ENCODE measurements at places on chromosomes 7 and 10. TPM values are rescaled to one million over a fixed set of nuclear protein-coding genes. Genes with fewer than 3 reads are reported as not detected.

GRCh38 chr10:68792115-68792514 lies 35.2 kb upstream of the STOX1 start:
- DNase-seq: peak; percentile 19

DNA sequence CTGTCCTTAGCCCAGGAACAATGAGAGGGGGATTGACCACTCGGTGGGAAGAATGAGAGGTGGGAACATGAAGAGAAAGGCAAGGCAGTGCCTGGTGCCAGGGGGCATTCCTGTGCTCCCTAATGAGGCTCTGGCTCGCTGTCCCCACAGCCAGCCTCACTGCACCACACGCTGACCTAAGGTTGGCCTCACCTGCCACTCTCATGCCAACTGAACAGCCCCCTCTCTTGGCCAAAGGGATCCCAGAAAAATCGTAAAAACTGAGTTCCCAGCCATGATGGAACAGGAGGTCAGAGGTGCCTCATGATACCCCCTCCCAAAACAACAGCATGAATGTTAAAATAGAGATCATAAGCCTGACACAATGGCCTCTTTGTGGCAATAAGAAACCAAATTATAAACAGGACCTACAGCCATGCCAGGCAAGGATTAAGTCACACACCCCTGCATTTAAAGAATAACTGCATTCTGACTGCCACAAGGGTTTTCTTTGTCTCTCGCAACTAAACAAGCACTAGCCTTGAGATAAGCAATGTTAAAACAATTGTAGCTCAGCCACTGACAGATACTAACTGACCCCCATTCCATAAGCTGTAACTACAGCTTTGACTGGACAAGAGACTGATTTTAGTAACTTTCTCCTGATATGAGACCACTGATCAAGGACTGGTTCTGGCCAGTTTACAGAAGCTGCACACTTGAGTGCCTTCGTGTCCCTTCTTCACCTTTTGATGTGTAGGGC lies 149.2 kb downstream of the SH2D4B start:
- no peak for DNase-seq

GRCh38 chr7:1637155-1637554 lies 32.9 kb upstream of the ELFN1 start:
- DNase-seq: no peak

CFAP46 gene
- total RNA-seq: 0.20 TPM

DNA sequence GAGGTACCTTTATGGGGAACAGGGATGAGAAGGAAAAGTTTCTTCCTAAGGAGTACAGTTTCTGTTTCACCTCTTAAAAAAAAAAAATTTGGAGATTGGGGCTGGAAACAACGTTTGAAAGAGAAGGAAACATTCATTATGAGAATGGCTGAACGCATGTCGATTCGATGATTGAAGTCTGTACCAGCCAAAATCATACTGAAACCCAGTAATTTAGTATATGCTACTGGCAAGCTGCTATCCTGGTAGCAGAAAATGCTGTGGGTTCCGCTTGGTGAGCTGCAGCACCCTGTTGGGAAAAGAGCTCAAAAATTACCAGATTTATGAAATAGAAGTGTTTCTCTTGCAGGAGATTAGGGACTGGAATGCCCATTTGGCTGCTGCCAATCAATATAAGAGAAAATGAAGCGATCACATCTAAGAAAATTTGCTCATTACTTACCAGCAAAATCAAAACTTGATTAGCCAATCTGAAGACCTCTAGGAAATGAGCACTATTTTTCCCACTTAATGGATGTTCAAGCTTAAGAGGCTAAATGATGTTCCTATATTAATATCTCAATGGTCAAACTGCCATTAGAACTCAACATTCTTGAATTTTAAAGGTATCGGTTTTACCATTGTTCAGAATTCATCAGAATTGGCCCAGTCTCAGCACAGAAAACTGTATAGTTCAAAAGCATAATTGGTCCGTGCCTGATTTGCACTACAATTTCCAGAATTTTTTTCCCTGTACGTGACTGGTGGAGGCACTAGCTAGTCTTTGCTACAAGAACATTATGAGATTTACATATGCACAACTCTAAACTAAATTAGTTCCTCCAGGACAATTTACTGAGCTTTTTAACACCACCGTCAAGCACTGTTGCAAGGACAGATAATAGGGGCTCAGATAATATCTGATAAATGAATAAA lies 1.2 kb upstream of the ITGB1 start:
- DNase-seq: peak; percentile 31

TCF7L2 gene
- total RNA-seq: 1.8 TPM

- no peak for DNase-seq
Measured at GRCh38 chr7:31056775-31057346, 4.8 kb downstream of the ADCYAP1R1 start.

PDE1C gene
- under 0.01 TPM for total RNA-seq

GRCh38 chr10:63920926-63921325 lies 399.7 kb downstream of the REEP3 start:
- no peak for DNase-seq

DNA sequence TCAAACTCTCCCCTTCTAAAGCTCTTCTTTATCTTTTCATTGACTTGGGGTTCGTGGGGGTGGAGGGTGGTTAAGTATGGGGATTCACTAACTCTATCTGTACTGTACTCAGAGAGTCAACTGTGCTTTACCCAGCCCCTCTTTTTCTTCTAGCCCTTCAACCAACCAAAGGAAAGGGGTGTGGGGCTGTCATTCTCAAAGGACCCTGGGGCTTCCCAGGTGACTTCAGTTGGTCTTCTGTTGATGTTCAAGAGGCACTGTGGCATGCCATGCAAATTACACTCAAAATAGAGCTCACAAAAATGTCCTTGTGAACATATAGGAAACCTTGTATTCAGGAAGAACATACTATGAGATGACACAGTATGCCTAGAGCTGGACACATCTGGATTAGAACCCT lies 16.9 kb upstream of the RHOBTB1 start:
- DNase-seq: no peak

C10orf71 gene
- not detected for total RNA-seq

GRCh38 chr10:132829403-132829802 lies 43.5 kb upstream of the NKX6-2 start:
- DNase-seq: no peak

DNA sequence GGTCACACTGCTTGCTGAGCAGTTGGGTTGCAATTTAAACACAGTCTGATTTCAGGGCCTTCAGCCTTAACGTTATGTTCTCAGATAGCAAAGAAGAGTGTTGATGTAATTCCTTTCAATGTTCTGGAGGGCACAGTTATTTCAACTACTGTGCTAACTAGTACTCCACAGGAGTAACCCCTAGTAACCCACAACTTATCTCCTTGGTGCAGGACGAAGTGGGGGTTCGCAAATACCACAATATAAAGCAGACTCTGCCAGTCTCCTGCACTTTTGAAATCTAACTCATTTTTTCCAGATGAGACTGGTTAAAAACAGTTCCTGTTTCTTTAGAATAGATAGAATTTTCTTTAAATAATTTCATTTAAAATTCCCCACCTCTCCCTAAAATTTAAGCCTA lies 47.1 kb upstream of the NCAPG2 start:
- no peak for DNase-seq

FAM221A gene
- 8.1 TPM for total RNA-seq

GRCh38 chr7:14761510-14762296 lies 140.8 kb downstream of the DGKB start:
- DNase-seq: peak; percentile 2

UPF2 gene
- 9.2 TPM for total RNA-seq

YWHAG gene
- total RNA-seq: 98.4 TPM

DNA sequence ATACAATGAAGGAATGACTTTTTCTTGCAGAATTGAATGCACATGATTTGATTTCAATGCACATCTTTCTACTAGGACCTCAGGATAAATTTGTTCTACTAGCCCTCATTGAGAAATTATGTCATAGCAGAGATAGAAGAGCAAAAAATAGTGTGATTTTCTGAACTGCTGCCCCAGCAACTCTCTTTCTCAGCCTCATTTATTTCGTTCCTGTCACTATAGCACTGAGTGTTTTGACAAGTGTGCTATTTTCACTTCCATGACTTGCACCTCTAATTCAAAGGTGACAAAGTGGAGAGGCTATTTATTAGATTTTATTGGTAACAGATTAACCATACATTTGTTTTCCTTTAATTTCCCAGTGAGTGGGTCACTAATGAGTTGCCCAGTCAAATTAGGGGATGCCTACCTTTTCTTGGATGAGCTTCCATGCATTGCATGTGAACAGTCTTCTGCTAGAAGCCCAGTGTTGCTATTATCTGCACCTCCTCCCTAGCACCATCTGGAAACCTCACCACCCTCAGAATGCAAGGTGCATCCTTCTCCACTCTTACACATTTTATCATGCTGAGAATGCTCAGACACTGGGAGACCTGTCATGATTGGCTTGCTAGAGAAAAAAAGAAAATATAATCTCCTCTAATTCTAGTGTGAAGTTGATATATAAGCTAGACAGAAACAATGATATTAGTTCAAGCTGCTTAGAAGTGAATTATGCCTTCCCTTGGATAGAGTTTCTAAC lies 119.6 kb upstream of the CTTNBP2 start:
- no peak for DNase-seq

GRCh38 chr7:101934618-101935017 lies 117.2 kb downstream of the CUX1 start:
- DNase-seq: no peak

DNA sequence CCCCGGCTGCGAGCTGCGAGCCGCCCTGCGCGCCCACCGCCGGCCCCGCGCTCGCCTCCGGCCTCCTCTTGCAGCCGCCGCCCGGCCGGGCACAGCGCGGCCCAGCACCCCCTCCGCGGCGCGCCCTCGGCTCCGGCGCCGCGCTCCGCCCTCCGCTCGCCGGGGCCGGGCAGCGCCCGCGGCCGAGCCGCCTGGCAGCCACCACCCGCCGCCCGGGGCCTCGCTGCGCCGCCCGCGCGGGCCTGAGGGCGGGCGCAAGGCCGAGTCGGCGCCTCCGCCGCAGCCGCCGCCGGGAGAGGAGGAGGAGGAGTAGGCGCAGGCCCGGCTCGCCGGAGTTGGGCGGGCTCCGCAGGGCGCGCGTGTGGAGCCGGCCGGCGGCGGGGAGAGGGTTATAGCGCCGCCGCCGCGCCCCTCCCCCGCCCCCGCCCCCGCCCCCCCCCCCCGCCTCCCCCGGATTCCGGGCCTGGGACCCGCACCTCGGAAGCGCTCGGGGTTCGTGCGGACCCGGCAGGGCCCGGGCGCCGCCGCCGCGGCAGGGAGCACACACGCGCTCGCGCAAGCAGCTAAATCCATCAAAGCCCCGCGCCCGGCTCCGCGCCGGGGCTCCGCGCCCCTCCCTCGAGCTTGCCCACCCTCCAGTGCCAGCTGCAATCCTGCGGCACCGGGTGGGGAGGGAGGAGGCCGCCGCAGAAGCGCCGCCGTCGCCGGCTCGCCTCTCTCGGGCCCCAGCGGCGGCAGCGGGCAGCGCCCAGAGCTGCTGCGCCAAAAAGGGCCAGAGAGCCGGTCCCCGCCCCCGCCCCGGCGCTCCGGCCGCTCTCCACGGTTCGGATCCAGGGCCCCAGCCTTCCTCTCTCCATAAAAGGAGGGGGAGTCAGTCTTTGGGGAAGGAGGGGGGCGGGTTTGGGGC lies at the start of gene PDGFA:
Gene PDGFA, minus strand, starts transcription at position 363 of the 907 bp plus-strand sequence. CDS start 845 bp downstream, outside the sequence.
- DNase-seq: peak; percentile 66

- no peak for DNase-seq
Measured at GRCh38 chr10:100780324-100780723, 34.9 kb downstream of the PAX2 start.
